Activated CD4-positive, alpha-beta memory T cell treated with anti-CD3 and anti-CD28 coated beads for 36 hours (primary cell): ENCODE measurements at places on chromosomes 7 and 10.

DNA sequence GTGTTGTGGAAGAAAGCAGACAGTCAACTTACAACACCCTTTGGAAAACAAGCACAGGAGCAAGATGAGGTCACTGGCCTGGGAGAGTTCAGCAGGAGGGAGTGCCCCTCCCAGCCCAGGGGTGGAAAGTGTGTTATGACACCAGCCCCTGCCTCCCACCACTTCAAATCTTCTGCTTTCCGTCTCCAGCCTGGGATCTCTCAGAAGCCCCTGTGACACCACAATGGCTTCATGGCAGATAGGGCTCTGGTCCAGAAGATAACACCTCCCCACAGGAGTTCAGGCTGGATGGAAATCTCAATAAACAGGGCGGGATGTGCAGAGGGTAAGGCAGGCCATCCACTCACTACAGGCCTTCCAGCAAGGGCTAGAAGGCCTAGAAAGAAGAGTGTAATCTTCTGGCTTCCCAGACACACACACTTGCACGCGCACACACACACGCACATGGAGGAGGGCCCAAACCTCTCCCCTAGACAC, 48.7 kb upstream of the ZMIZ1 start:
- no peak overlapping the region for H3K27ac ChIP-seq
- no peaks in the 10 kb centered on the region for H3K36me3 ChIP-seq
- no peak for DNase-seq

DNA sequence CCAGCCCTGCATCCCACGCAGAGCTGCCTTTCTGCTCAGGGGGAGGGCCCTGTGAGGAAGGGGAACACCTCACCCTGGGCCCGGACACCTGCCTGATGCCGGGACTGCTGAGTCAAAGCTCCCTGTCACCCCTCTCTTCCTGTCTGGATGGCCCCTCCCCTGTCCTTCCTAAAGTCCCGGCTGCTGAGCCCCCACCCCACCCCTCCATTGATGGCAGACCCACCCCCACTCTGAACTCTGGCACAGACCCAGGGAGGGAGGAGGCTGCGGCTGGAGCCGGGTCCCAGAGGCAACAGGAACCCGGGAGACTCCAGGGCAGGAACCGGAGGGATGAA, 78.7 kb downstream of the ELFN1 start:
- no peak for DNase-seq
- H3K27ac ChIP-seq: no peak overlapping the region
- H3K27me3 ChIP-seq: peaks cover 4% of the 10 kb centered on the region

- H3K27ac ChIP-seq: no peak overlapping the region
- no peaks in the 10 kb centered on the region for H3K36me3 ChIP-seq
- H3K4me3 ChIP-seq: no peak overlapping the region
- H3K27me3 ChIP-seq: no peaks in the 10 kb centered on the region
- DNase-seq: no peak
- H3K4me1 ChIP-seq: no peaks in the 10 kb centered on the region
These were observed 465.1 kb upstream of the ADARB2 start for GRCh38 chr10:2202401-2202800.

- H3K27me3 ChIP-seq: no peaks in the 10 kb centered on the region
- H3K4me1 ChIP-seq: peaks cover 8% of the 10 kb centered on the region
- no peak overlapping the region for H3K27ac ChIP-seq
- no peak for DNase-seq
These were observed 78.0 kb downstream of the TAF3 start for GRCh38 chr10:7896297-7896696.

DNA sequence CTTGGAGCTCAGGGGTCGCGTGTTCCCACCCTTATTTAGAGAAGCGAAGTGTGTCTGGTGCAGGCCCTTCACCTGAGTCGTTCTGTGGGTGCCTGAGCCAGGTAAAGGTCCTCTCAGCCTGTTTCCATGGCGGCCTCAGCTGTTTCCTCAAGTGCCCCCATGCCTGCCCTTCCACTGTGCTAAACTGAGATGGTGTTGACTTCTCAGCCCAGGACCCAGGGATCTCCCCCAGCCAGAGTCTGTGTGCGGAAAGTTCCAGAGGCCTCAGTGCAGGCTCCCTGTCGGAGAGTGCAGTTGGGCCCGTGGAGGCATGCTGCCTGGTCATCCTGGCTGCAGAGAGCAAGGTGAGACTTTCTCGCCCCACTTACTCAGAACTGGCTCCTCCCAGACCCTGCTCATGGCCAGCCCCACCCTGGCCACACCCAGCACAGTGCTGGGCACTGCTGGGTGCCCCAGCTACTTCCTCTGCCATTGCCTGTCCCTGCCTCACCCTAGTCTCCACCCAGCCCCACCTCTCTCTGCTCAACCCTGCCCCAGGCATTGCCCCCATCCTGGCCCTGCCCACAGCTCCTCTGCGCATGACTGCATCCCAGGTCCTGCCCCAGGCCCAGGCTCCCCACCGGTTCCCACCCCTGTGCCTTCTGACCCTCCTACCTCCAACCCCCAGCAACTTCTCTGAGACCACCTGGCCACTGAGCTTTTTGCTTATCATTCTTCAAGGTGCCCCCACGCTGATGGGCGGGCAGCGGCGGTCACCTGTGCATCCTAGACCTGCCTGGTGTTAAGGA, 20.3 kb downstream of the NACAD start:
- H3K27ac ChIP-seq: peak overlapping the region; percentile 28
- H3K4me1 ChIP-seq: peaks cover 7% of the 10 kb centered on the region
- DNase-seq: no peak

DNA sequence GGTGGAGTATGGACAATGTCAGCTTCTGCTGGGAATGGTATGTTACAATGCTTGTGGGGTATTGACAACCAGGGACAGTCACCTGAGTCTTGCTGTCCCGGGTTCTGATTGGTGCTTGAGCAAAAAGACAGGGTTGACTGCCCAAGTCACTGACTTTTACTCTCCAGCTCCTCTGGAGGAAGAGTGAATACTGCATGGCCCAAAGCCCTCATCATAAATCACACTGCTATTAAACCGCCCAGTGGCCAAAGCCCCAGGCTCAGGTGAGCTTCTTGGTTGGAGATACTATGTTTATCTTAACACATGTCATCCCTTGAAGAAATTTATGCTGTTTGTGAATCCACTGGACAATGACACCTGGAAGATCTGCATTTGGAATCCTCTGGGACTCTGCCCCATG, 90.0 kb upstream of the IGFBP3 start:
- H3K27me3 ChIP-seq: no peaks in the 10 kb centered on the region
- peaks cover 3% of the 10 kb centered on the region for H3K36me3 ChIP-seq
- no peak overlapping the region for H3K27ac ChIP-seq

GRCh38 chr10:13536674-13537366, 8.0 kb upstream of the BEND7 start:
- peaks cover 35% of the 10 kb centered on the region for H3K27me3 ChIP-seq
- no peaks in the 10 kb centered on the region for H3K4me1 ChIP-seq
- no peak overlapping the region for H3K27ac ChIP-seq
- H3K4me3 ChIP-seq: no peak overlapping the region
- peak; percentile 53 for DNase-seq

- H3K27me3 ChIP-seq: no peaks in the 10 kb centered on the region
- no peak overlapping the region for H3K4me3 ChIP-seq
- H3K27ac ChIP-seq: no peak overlapping the region
- H3K36me3 ChIP-seq: no peaks in the 10 kb centered on the region
- no peaks in the 10 kb centered on the region for H3K4me1 ChIP-seq
- no peak for DNase-seq
These were observed 17.0 kb downstream of the TMEM236 start for GRCh38 chr10:17768957-17769356.

- DNase-seq: no peak
- peaks cover 8% of the 10 kb centered on the region for H3K36me3 ChIP-seq
- H3K27me3 ChIP-seq: no peaks in the 10 kb centered on the region
These were observed 17.5 kb downstream of the DPY19L1 start for GRCh38 chr7:35019801-35020200.

GRCh38 chr10:70647086-70647485, 25.2 kb upstream of the ADAMTS14 start:
- H3K4me1 ChIP-seq: no peaks in the 10 kb centered on the region
- H3K4me3 ChIP-seq: no peak overlapping the region
- H3K27ac ChIP-seq: no peak overlapping the region
- H3K36me3 ChIP-seq: peaks cover 15% of the 10 kb centered on the region

DNA sequence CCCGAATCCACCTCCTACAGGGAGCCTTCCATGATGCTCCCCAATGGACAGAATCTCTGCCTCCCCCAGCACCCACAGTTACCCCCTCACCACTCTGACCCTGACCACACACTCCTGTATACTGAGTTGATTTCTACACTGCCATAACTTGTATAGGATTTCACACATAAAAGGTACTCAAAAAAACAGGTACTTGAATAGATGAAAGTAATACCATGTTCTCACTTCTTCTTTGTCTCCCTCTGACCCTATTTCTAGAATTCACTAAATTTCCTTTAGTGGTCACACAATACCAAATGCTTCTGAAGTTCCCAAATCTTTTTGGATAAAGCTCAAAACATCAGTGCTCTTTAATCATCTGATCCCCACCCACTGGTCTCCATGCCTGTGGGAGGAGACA, 45.4 kb downstream of the HSPA12A start:
- H3K27me3 ChIP-seq: peaks cover 32% of the 10 kb centered on the region
- H3K27ac ChIP-seq: no peak overlapping the region

DNA sequence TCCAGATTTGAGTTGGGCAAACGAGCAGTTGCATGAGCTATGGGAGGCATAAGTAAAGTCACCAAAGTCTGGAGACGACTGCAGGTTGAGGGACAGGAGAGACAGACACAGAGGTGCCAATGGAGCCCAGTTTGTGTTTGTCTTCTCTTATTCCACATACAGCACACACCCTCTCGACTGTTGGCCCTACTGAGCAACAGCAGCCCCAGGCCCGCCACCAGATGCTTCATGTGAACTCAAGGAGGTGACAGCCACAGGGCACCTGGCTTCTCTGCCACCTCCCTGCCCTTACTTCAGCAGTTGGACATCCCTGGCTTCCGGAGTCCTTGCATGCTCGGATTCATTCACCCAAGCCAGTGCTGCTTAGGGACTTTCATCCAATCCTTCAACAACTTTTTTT, 6.5 kb upstream of the ATOH7 start:
- no peak overlapping the region for H3K27ac ChIP-seq
- no peaks in the 10 kb centered on the region for H3K4me1 ChIP-seq
- peaks cover 4% of the 10 kb centered on the region for H3K27me3 ChIP-seq
